ENCODE measurements at places on chromosomes 3 and 15.
A peak's percentile ranks its signal among the peaks of the same experiment; 100 is the strongest.

- no peak overlapping the region for H3K27ac ChIP-seq
- H3K4me3 ChIP-seq, result no peak overlapping the region
- H3K4me1 ChIP-seq, result peaks cover 6% of the 10 kb centered on the region
- H3K36me3 ChIP-seq, result no peaks in the 10 kb centered on the region
- DNase-seq, result no peak
Observed at GRCh38 chr3:126402666-126403302, 8.1 kb downstream of the CFAP100 start.

- no peak overlapping the region for H3K27ac ChIP-seq
- H3K4me1 ChIP-seq, result no peaks in the 10 kb centered on the region
- H3K4me3 ChIP-seq, result no peak overlapping the region
- no peaks in the 10 kb centered on the region for H3K27me3 ChIP-seq
Observed at GRCh38 chr3:151491525-151491924, 30.7 kb upstream of the IGSF10 start.

DNA sequence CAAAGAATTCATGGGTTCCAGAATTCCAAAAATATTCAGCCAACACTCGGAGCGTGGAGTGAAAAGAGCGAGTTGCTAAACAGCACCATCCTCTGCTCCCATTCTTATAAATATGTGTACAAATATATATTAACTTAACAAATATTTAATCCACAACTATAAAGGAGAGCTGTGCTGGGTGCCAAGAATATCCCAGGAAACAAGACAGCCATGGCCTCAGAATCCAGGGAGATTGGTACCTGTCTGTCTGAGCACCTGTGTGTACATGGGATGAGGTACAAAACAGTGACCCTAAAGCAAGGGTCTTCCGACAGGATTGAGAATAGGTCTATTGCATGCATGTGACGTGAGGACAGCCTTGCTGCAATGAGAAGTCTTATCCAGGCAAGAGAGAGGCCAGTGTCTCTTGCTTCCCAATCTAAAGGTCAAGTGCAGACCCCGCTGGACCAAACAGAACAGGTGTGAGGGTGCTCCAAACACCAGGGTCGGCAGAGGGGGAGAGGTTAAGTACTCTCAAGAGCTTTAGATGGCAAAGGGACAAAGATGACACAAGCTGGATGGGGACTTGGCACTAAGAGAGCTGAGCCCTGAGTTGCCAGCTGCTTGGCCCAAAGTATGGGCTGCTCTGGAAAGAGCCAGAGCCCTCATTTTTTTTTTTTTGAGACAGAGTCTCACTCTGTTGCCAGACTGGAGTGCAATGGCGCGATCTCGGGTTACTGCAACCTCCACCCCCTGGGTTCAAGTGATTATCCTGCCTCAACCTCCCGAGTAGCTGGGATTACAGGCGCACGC, 36.2 kb downstream of the HOMER2 start:
- no peaks in the 10 kb centered on the region for H3K4me1 ChIP-seq
- no peak overlapping the region for H3K4me3 ChIP-seq
- H3K27ac ChIP-seq, result no peak overlapping the region

DNA sequence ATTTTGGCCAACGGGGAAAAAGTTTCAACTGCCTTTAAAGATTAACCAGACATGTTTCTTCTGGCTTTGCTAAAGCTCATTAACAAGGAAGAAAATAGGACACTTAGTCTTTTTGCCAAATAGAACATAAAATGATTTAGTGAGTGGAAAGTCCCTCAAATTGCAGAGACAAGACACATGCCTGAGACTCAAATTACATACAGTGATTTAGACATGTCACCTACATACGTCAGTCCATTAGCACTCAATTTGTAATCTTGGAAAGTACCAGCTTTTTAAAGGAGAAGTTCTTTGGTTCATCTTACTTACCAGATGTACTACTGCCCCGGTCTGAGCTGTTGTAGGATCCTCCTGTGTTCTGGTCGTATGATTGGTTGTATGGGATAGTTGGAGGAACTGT, 1134.2 kb downstream of the ROBO1 start:
- H3K4me1 ChIP-seq, result no peaks in the 10 kb centered on the region
- H3K4me3 ChIP-seq, result no peak overlapping the region
- no peak for DNase-seq
- H3K27me3 ChIP-seq, result no peaks in the 10 kb centered on the region
- no peaks in the 10 kb centered on the region for H3K36me3 ChIP-seq

- H3K27me3 ChIP-seq, result no peaks in the 10 kb centered on the region
- no peak overlapping the region for H3K4me3 ChIP-seq
- H3K4me1 ChIP-seq, result peaks cover 18% of the 10 kb centered on the region
- no peak overlapping the region for H3K27ac ChIP-seq
- no peaks in the 10 kb centered on the region for H3K36me3 ChIP-seq
Observed at GRCh38 chr15:63943829-63944680, 102.2 kb downstream of the DAPK2 start.

DNA sequence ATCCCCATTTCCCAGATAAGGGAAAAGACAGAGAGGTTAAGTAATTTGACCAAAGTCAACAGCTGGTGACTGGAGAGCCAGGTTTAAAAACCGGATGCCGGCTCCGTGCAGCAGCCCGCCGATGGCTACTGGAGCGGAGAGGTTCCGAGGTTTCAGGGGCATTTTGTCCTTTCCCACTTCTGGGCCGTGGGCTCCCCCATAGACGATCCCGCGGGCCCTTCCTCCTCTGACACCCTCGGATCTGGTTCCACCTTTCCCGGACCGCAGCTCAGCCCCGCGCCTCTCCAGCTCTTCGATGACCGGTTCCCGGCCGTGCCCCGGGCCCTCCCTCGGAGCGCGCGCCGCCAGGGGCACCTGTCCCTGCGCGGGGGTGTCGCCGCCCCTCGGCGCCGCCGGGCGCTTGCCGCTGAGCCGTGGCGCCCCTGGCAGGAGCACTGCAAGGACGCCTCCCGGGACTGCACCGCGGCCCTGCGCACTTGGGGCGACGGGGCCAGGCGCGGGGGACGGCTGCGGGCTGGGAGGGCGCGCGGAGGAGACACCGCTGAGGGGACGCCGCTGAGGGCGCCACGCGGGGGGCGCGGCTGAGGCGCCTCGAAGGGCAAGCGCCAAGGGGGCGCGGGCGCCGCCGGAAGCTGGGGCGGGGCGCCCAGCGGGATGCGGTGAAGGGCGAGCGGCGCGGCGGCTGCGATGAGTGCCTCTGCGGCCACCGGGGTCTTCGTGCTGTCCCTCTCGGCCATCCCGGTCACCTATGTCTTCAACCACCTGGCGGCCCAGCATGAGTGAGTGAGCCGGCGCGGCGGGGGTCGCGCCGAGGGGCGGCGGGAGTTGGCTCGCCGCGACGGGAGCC, at the start of gene TM6SF1:
Gene TM6SF1, plus strand, starts transcription at position 652 of the 847 bp plus-strand sequence. Its CDS starts 36 bp downstream, at position 688.
- peak; percentile 53 for DNase-seq
- H3K36me3 ChIP-seq, result no peaks in the 10 kb centered on the region
- no peak within 1 kb of the TSS for H3K27ac ChIP-seq
- peak within 1 kb of the TSS; percentile 71 for H3K4me3 ChIP-seq

GRCh38 chr3:149808209-149808829, 4.7 kb upstream of the RNF13 start:
- no peak overlapping the region for H3K27ac ChIP-seq
- no peaks in the 10 kb centered on the region for H3K27me3 ChIP-seq
- H3K36me3 ChIP-seq, result no peaks in the 10 kb centered on the region

GRCh38 chr3:19596408-19596807, 337.6 kb downstream of the EFHB start:
- H3K4me1 ChIP-seq, result no peaks in the 10 kb centered on the region
- no peak for DNase-seq
- no peaks in the 10 kb centered on the region for H3K27me3 ChIP-seq
- no peak overlapping the region for H3K27ac ChIP-seq
- H3K4me3 ChIP-seq, result no peak overlapping the region
- H3K36me3 ChIP-seq, result no peaks in the 10 kb centered on the region

DNA sequence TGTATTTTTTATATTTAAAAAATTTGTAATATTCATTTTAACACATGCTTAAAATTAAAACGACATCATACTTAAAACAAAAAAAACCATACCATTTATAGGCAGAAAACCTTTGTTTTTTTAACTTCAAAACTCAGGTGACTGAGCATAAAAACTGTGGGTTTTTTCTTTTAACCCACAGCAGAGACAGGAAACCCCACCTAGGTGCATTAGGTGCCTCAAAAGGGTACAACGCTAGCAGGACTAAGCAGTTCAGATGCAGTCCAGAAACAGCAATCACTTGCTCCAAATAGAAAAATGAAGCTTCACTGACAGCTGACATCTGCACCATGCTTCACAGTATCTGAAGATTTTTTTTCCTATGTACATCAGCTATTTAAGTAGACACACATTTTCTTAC, 52.3 kb downstream of the GLB1 start:
- no peaks in the 10 kb centered on the region for H3K36me3 ChIP-seq
- no peaks in the 10 kb centered on the region for H3K27me3 ChIP-seq
- H3K4me1 ChIP-seq, result peaks cover 4% of the 10 kb centered on the region
- H3K4me3 ChIP-seq, result no peak overlapping the region
- H3K27ac ChIP-seq, result peak overlapping the region; percentile 9
- peak; percentile 35 for DNase-seq

- H3K4me3 ChIP-seq, result no peak overlapping the region
- DNase-seq, result no peak
- no peak overlapping the region for H3K27ac ChIP-seq
- H3K27me3 ChIP-seq, result no peaks in the 10 kb centered on the region
- H3K36me3 ChIP-seq, result no peaks in the 10 kb centered on the region
Observed at GRCh38 chr3:188037195-188037718, 116.7 kb upstream of the LPP start.

DNA sequence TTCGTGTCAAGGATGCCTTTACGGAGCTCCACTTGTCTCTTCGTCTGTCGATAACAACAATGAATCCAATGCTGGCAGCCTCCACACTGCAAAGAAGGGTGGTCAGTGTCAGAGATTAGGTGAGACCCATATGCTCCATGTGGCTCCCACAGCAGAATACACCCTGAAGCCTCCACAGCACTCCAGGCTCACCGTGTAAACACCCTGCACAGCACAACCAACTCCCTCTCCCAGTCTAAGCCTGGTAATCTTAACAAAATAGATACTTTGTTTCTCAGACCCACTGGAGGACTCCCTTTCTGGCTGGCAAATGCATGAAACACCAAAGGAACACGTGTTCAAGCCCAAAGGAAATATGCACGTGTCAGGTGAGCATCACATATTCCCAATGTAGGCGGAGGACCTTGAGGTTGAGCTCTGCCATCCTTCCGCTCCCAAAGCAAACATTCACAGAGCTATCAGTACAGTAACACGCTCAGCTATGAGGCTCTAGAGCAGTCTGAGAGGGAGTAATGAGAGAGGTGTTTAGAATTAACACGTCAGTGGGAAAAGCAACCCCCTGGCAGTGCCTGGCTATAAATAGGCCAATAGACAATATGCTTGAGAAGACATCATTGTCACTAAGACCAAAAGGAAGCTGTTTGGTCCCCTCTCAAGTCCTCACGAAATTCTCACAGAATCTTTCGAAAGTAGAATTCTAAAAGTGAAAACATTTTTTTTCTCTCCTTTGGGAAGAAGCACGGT, 86.7 kb downstream of the MCF2L2 start:
- H3K4me1 ChIP-seq, result no peaks in the 10 kb centered on the region
- no peak for DNase-seq
- no peak overlapping the region for H3K27ac ChIP-seq
- no peaks in the 10 kb centered on the region for H3K27me3 ChIP-seq

DNA sequence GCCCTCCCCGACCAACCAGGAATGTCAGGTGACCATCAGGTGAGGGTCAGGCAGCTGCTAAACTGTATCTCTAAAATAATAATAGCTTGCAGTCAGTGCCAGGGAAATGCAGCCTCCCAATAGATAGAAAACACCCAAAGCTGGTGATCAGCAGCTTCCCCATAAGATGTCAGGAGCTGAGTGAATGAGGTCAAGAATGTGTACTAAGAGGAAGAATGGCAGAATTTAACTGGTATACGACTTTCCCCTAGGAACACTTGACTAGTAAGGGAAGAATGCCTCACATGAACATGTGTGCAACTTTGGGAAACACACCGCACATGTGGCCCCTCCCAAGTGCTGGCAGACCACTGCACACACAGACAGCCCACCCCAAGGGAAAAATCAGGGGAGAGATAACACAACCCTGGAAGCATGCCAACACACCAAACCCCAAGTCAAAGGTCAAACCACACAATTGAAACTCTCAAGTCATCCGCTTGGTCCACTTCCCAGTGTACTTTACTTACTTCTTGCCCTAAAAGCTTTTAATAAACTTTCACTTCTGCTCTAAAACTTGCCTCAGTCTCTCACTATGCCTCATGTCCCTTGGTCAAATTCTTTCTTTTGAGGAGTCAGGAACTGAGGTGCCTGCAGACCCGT, 806.5 kb downstream of the OTOL1 start:
- H3K4me3 ChIP-seq, result no peak overlapping the region
- no peak overlapping the region for H3K27ac ChIP-seq
- no peaks in the 10 kb centered on the region for H3K4me1 ChIP-seq
- no peak for DNase-seq
- H3K27me3 ChIP-seq, result no peaks in the 10 kb centered on the region

DNA sequence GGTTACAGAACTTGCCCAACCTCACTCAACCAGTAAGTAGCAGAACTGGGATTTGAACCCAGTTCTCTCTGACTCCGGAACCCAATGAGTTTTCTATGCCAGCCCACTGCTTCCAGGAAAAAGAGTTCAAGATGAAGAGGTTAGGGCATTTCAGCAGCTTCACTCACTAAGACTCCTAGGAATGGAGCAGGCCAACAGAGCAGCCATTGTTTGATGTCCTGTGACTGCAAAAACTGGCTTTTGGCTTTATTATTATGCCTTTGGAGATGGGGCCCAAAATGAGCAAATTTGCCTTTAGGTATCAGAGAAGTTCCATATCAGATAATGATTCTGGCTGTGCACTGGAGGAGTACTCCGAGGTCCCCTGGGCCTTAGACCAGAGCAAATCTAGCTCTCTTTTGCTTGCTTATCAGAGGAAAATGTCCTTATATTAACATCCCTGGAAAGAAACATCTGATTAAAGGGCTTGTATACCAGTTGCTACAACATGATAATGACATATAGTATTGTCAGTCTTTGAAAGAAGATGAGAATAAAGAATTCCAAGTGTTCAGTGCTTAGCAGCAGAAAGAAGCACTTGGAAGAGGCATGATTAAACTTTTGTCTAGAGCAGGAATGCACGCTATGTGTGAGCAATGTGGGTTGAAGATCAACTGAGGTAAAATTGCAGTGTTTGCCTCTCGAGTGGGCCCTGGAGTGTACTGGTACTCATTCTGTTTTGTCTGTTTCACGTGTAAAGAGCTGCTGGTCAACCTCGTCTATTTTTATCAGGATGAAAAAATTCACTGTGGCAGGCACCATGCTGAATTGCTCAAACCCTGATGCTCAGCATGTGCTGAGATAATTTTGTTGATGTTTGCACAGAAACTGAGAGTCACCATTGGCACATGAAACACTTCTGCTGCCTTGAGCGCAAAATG, 21.8 kb upstream of the KLHL24 start:
- no peaks in the 10 kb centered on the region for H3K36me3 ChIP-seq
- H3K4me1 ChIP-seq, result no peaks in the 10 kb centered on the region
- H3K27ac ChIP-seq, result no peak overlapping the region
- no peak for DNase-seq

DNA sequence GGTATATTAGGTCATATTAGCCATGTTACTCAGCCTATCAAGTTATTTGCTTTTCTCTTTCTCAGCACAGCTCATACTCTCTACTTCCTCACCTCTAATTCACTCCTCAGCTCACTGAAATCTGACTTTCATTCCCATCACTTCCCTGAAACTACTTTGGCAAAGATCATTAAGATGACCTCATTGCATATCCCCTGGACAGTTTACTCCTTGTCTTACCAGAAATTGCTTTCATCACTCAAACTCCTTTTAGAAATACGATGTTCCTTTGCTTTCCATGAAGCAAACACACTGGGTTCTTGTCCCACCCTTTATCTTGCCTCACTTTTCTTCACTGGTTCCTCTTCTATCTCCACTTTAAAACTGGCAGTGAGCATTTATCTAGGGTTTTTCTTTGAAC, 354.4 kb downstream of the TUSC7 start:
- no peaks in the 10 kb centered on the region for H3K27me3 ChIP-seq
- H3K27ac ChIP-seq, result no peak overlapping the region
- H3K4me1 ChIP-seq, result no peaks in the 10 kb centered on the region
- no peak overlapping the region for H3K4me3 ChIP-seq
